ENCODE measurements at places on chromosomes 2 and 18. TPM values are rescaled to one million over a fixed set of nuclear protein-coding genes. Genes with fewer than 3 reads are reported as not detected.

Gene CYP26B1
- total RNA-seq, result 2.4 TPM

Gene DNAH7
- 0.83 TPM for total RNA-seq

Gene POMC
- 12.4 TPM for total RNA-seq

Gene LAMA3
- total RNA-seq, result 7.5 TPM

Gene TSPYL6
- not detected for total RNA-seq

Gene ZNF514
- 14.5 TPM for total RNA-seq

Gene RIF1
- total RNA-seq, result 31.0 TPM

Gene TFPI
- 93.1 TPM for total RNA-seq

Gene BCL2
- total RNA-seq, result 34.7 TPM

Gene CAPN14
- not detected for total RNA-seq

Gene ANKRD30B
- not detected for total RNA-seq

GRCh38 chr2:20398956-20399567 lies 47.8 kb upstream of the RHOB start:
- no peak for DNase-seq

GRCh38 chr2:48175254-48175653 lies 269.0 kb upstream of the FBXO11 start:
- no peak for DNase-seq

- DNase-seq, result no peak
These were observed 665 bp downstream of the MCM6 start for GRCh38 chr2:135875491-135876065.

- no peak for DNase-seq
These were observed 150.3 kb downstream of the CALCRL start for GRCh38 chr2:187297801-187298200.

GRCh38 chr2:29334706-29335105 lies 219.5 kb downstream of the CLIP4 start:
- DNase-seq, result no peak

DNA sequence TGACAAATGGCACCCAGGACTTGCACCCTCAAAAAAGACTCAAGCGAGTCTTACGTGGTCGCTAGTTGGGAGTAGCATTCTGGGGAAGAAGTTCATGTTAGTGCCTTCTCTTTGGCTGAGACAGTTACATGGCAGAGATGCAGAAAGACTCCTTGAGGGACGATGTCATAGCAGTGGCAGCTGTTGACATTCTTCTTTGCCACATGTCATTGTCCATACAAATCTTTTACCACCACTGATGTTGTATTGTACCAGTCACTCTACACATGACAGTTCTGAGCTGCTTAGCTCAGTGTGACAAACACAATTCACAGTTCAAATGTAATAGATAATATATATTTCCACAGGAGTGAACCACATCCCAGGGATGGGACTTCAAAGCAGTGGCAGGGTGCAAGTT lies 197.1 kb downstream of the TCF4 start:
- no peak for DNase-seq

DNA sequence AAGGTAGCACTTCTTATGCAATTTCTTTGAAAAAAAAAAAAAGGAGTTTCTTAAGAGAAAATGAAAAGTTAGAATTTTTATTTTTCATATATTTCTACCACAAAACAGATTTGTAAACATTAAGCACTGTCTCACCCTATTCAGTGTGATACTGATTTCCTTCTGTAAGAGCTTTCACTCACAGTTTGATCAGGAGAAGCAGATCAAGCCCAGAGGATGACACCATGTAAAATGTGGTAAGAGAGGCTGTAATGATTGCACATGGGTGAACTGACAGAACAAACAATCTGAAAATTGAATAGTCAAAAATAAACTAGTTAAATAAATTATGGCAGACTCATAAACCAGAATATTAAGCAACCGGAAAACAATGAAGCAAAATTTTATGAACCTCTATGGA lies 54.5 kb downstream of the MEMO1 start:
- DNase-seq, result no peak

GRCh38 chr18:47985866-47986265 lies 55.4 kb upstream of the SMAD2 start:
- DNase-seq, result no peak

DNA sequence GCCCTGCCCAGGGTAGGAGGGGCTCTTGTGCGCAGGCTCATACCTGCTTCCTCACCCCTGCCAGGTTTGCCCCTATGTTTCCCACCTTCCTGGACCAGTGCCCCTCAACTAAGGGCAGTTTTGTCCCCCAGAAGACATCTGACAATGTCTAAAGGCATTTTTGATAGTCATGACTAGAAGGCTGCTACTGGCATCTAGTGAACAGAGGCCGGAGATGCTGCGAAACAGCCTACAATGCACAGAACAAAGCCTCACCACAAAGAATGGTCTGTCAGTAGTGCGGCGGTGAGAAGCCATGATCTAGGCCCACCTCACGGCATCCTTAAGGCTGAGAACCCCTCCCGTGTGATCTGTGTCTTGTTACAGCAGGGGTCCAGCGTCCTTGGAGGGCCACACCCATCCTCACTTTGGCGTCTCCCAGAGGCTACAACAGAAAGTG lies 96.0 kb downstream of the TMEM17 start:
- no peak for DNase-seq

GRCh38 chr18:80252136-80252535 lies 4.8 kb upstream of the PARD6G start:
- DNase-seq, result no peak

GRCh38 chr2:11466307-11467128 lies 557 bp upstream of the E2F6 start:
- no peak for DNase-seq

DNA sequence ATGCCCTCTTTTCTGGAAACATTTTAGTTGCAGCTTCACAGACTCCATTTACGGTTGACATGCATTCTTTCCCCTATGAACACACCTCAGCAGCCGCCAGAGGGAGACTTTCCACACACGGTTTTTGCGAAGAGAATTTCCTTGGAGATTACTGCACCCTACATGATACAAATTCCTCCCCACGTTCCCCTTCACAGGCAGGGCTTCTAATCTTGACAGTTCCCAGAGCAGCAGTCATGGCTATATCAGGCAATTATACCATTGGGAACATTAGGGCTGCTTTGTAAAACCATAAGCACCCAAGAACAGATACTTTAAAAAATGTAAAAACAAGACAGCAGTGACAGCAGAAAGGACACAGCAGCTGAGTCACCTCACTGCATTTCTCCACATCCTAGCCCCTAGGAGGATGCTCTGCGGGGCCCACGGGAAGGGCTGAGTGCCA lies 253.8 kb downstream of the TGIF1 start:
- no peak for DNase-seq

GRCh38 chr18:11149441-11150270 lies at the start of gene PIEZO2:
TSS of gene PIEZO2 (minus strand) at chr18:11149569. CDS start at chr18:11148588, 981 bp downstream.
- DNase-seq, result peak; percentile 90

- DNase-seq, result no peak
These were observed 54.7 kb downstream of the ATIC start for GRCh38 chr2:215366440-215367032.

GRCh38 chr2:214560176-214560575 lies 149.3 kb downstream of the VWC2L start:
- no peak for DNase-seq

DNA sequence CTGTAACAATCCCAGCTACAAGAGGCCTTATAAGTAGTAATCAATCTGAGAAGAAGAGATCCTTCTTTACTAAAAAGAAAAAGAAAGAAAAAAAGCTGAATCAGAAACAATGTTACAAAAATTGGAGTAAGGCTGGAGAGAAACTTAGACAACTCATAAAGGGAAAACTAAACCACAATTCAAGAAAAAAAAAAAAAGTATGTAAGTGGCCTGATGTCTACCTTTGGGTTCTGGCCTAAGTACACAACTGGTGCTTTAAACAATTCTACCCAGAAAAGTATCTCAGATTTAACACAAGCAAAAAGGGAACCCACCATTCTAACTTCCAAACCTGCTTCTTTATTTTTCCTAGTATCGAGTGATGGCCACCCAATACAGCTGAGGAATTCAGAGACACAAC lies 45.3 kb downstream of the ZNF521 start:
- DNase-seq, result no peak

GRCh38 chr2:219461047-219461514 lies 26.4 kb downstream of the SPEG start:
- no peak for DNase-seq

GRCh38 chr18:46411867-46412690 lies 244.9 kb downstream of the LOXHD1 start:
- DNase-seq, result no peak

DNA sequence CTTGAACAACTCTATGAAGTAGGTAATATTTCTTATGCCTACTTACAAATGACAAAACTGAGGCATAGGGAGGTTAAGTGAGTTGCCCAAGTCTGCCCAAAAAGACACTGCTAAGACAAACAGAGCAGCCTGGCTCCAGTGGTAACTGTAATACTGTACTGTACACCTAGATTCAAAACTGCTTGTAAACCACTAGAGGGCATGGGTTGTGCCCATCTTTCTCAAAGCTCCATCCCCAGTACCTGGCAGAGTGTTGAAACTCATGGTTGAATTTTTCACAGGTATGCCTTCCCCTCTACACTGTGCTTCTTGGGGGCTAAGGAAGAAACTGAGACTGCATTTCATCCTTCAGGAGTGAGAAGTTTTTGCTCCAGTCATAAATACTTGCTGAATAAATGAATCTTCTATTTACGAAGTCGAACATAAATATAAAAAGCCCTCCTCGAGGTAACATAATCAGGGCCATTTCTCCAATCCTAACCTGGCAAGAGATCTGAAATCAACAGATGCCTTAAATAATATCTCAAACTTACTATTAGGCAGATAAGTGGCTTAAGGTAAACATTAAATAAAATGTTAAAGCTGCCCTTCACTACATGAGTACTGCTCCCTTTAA lies 2.0 kb downstream of the PPP4R1 start:
- DNase-seq, result no peak

GRCh38 chr2:201600906-201601305 lies 42.4 kb downstream of the TMEM237 start:
- no peak for DNase-seq
